ENCODE measurements at places on chromosomes 16 and 17.

GRCh38 chr17:82374626-82375331 is 3.2 kb downstream of the UTS2R start:
- no peak for DNase-seq

DNA sequence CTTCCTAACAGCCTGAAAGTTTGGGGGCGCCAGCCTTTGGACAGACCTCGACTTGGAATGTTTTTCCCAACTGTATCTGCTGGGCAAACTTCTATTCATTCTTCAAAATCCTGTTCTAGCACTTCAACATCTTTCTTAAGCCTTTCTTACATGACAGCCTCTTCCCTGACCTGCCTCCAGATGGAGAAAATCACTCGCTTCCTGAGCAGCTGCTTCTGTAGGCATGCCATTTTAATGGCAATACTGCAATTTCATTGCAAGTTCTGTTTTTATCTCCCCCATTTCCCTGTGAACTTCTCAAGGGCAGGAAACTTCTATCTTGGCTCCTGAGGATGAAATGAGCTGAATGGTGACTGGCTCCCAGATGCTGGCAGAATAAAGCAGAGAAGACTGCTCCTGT is 128.8 kb upstream of the ASIC2 start:
- DNase-seq = peak; percentile 50

DNA sequence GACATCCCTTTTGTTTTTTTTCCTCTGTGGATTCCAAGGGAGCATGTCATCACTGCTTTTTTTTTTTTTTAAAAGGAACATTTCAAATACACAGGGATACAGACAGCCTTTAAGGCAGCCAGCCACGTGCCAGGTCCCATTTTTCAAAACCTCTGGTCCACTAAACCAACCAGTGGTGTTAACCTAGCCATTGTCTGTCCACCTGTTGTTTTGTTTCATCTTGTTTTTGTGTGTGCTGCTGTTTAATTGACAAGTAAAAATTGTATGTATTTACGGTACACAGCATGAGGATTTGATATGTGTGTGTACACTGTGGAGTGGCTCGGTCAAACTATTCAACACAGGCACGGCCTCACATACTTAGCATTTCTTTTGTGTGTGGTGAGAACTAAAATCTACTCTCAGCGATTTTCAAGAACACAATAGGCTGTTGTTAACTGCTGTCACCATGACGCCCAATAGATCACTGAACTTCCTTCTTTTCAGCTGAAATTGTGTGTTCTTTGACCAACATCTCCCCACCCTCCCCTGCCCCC is 19.2 kb downstream of the TMEM114 start:
- DNase-seq = no peak

DNA sequence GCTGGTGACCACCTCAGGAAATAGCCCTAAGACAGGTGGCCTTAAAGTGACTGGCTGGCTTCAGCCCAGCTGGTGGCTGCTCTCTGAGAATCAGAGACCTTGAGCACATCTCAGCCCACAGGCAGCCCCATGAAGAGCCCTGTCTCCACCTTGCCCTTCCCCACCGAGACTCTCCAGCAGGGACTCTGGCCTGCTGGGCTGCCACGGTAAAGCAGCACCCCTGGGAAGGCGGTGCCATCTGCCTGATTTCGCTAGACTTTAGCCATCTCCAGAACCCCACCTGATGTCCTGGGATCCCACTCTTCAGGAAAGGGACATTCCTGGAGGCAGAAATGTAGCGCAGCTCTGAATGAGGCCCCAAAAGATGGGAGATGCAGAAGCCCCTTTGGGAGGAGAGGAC is 45.2 kb upstream of the LGALS9 start:
- DNase-seq = no peak

All from renal pelvis (tissue), 12 donors.